CD4-positive, alpha-beta T cell treated with Interleukin-6 at 100 ng/mL for 8 hours (primary cell): ENCODE measurements at places on chromosomes 3 and 15.

- no peak for DNase-seq
Measured at GRCh38 chr15:67105065-67105951, 39.9 kb downstream of the SMAD3 start.

- DNase-seq, result no peak
Measured at GRCh38 chr15:37926136-37926535, 8.3 kb upstream of the TMCO5A start.

- DNase-seq, result no peak
Measured at GRCh38 chr3:129032716-129033115, 27.9 kb upstream of the GP9 start.

DNA sequence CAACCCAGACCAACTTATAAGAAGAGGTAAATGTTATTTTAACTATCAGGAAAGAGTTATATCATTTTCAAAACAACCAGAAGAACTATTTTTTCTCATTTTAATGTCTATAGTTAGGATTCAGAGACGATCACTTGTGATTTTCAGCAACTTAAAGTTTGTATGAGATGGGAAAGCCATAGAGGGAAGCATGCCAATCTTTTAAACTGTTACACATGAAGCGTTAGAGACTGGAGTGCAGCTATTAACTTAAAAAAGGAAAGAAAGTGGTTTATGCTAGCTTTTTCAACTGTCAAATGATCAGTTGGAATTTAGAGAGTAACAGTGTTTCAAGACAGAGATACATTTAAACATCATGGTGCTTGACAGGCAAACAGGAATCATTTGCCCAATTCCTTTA is 91.7 kb upstream of the LPP start:
- DNase-seq, result no peak

DNA sequence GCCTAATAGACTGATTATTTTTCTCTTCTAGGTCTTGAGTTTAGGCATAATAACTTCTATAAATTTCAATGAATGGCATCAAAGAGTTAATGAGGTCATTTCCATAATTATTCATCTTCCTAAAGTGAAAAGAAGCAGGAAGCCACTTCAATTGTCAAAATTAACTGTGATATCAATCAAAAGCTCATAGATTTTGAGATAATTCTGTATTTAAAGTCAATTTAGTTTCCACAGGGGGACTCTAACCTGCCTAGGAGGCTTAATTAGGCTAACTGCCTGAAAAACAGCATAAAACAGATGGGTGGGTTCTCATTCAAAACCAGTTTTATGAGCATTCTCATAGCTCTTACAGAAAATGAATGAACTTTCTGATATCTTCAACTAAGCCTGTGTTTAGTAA is 177.8 kb downstream of the OTOL1 start:
- DNase-seq, result no peak

DNA sequence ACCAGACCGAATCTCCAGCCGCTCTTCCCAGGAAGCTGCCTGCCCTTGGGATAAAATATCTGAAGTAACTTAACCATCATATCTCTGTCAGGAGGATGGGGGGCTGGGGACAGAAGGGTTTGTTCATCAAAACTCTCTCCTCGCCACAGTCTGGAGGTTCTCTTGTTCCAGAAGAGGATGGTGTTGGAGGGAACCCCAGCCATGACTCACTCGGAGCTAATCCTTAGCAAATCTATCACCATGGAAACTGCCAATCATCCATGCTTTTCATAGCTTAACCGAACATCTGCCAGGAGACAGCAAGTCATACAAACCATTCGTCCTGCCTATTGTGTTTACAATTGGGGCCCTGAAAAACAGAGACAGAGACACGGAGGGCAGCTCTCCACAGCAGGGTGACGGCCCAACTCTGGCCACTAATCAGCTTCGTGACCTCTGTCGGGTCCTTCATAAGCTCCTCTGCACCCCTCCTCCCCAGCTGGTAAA is 73.8 kb upstream of the HEG1 start:
- no peak for DNase-seq

DNA sequence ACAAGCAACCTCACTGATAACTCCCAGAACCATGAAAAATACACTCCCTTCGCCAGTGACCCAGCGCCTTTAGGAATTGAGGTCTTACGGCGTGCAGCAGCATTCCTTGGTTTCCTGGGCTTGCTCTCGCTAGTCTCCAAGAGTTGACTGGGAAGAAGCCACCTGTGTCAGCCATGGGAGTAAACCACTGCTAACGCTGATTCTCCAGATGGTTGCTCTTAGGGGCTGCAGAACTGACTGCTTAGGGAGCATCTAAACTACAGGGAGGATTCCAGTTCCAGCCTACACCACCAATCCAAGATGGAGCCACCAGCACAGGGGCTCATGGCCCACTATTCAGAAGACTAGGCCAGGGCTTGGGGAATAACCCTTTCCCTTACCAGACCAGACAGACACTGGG is 2.4 kb downstream of the RBPMS2 start:
- DNase-seq, result no peak

DNA sequence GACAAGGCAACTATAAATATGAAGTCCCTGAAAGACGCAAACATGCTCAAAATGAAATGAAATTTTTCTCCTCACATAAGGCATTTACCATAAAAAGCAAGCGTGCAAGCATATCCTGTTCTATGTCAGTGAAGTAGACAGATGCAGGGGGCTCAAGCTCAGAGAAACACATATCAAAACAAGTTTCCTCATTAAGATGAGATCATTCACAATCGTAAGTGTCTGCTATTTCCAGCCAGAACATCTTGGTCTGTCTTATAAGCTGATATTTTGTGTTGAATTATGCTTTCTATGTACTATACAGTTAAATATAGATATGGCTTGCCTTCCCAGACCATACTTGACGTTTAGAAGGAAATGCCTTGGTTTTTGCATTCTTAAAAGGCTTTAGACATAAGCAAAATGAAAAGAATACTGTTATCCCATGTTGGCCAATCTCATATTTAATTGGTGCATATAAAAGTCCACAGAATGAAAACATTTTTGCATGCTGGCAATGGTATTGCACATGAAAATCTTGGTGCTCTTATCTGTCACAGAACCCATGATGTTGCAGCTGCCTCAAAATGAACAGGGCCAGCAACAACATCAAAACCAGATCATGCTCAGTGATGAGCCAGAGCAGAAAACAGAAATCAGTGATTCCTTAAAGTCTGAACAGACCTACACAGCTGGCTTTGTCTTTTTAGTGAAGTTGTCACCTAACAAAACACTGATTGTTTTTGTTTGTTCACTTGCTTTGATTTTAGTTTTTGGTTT is 65.4 kb downstream of the SIDT1 start:
- no peak for DNase-seq

DNA sequence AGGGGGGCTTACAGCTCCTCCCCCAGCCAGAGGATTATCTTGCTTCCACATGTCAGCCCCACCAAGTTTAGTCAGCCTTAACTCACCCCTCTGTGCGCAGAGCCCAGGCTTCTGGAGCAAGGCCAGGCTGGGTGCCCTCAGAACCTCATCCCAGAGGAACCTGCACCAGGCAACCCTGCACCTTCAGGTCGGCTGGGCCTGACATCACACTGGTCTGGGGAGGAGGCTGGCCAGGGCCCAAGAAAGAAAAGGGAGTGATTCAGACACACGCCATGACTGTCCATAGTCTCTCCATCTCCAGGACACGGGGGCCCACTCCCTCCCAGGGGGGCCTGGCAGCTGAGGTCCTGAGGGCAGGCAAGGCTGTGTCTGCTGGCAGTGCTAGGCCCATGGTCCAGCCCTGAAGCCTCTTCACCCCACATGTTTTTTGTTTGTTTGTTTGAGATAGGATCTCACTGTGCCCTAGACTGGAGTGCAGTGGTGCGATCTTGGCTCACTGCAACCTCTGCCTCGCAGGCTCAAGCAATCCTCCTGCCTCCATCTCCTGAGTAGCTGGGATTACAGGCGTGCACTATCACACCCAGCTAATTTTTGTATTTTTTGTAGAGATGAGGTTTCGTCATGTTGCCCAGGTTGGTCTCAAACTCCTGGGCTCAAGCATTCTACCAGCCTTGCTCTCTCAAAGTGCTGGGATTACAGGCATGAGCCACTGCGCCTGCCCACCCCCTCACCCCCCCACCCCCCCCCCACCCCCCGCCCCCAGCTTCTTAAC is 11.1 kb downstream of the TNK2 start:
- DNase-seq, result no peak

- no peak for DNase-seq
Measured at GRCh38 chr3:37247398-37248114, 73.2 kb upstream of the LRRFIP2 start.

GRCh38 chr3:36227980-36228379 is 152.3 kb upstream of the STAC start:
- DNase-seq, result no peak

DNA sequence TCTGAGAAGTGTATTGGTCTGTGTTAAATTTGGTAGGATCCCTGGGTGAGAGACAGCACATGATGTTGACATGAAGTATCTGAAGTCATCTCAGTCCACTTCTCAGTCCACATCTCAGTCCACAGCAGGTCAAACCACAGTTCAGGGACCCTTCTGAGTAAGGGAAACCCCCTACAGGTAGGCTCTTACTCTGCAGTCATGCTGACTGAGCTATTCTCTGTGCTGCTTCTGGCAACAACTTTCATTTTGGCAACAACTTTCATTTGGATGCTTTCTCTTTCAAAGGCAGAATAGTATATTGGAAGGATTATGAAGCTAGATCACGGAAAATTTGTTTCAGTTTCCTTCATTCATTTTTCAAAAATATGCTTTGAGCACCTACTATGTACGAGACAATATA is 178.2 kb upstream of the GOLIM4 start:
- no peak for DNase-seq

GRCh38 chr15:100812802-100813201 is 66.8 kb upstream of the ALDH1A3 start:
- no peak for DNase-seq

DNA sequence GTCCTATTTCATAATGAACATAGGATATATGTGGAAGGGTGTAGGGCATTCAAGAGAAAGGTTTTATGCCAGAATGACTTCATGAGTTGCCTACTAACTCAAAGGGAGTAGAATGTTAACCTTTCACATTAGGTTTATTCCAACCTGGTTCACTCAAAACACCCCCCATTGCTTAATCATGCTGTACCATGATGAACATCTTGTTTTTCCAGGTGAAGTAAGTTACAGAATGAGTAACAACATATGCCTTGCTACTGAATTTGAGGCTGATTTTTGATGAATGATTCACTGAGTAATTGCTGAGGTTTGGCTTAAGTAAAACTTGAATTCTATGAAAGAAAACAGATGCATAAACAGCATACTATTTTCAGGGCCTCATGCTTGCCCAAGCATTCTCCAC is 5.9 kb upstream of the CLDN16 start:
- DNase-seq, result no peak

DNA sequence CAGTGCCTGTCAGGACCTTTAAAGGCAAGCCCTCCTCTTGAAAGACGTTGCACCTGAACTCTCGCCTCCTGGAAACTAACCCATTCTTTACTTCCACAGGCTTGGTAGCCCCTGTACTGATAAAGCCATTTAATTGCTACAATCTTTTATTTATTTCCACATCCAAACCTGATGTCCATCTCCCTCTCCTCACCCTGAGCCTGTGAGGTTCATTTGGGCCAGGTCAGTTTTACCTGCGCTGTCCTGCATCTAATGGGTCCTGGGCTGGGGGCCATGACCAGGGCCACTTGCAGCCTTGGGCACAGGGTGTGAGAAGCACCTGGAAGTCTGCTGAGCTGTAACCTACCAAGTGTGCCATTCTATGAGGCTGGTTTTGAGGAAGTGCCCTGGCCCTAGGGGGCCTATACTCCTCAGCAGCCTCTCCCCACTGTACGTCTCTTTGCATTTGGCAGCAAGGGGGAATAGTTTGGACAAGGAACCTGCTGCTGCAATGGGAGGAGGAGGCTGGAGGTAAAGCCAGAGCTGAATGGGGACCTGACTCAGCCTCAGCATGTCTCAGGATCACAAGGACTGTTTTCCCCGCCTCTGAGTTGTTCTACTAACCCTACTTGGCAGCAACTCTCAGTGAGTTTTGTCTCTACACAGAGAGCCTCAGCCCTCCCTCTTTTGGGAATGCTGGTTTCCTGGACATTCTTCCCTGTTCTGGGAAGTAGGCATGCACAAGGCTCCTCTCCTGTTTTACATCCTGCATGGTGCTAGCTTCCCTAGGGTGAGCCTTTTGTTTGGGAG is 53.8 kb downstream of the WDR76 start:
- no peak for DNase-seq

DNA sequence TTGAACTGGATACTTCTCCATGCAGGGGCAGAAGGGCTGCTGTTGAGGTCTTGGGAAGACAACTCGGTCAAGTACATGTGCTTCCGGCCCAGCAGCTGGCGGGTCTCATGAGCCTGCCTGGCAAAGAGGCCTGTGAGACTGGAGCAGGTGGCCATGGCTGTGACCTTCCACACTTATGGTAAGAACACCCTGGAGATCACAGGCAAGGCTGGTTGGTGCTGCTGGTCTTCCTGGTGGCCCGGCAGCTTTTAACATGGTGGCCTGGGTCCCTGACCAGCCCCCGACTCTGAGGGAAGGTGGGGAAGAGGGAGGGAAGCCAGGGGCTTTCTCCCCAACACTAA is 15.4 kb downstream of the CHRD start:
- no peak for DNase-seq
